Left colon (tissue), 2 donors: ENCODE measurements at places on chromosomes 3 and 15.

DNA sequence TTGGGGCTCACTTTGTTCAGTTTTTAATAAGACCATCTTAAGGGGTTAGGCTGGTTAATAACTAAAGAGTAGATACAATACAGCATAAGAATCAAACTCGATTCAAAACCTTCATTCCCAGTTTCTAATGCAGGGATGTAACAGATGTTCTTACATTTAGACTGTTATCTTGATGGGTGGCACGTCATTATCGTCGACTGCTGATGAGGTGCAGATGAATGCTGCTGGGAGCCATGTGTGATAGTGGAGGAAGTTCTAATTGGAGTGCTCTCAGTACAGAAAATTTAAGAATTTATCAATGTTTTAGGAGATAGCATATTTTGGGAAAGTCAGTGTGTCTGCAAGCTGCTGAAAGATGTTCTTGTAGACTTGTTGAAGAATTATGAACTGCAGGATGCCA lies 331.5 kb downstream of the PTPRG start:
- DNase-seq = no peak

DNA sequence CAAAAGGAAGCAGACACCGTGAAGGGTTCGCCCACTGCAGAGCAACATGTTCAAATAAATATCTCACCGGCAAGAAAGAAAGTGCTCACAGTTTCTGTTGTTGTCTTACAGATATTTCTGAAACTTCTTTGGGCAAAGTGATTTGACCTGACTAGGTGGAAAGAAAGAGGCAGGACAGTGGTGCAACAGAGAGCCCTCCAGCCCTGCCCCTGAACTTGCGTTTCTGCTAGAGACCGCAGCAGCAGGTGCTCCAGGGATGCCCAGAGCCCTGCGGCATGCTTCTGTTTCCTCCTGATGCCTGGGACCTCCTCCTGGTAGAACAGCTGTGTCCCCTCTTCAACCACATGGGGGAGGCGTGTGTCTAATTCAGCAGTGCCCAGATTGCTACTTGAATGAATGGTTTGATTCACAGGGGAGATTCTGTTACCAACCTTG lies 123.4 kb downstream of the ATP10A start:
- DNase-seq = no peak

- peak; percentile 3 for DNase-seq
Measured at GRCh38 chr15:31278544-31279220, 48.0 kb upstream of the KLF13 start.

- DNase-seq = no peak
Measured at GRCh38 chr3:140387244-140387643, 290.6 kb upstream of the TRIM42 start.

GRCh38 chr15:39555885-39556284 lies 25.0 kb upstream of the THBS1 start:
- no peak for DNase-seq

DNA sequence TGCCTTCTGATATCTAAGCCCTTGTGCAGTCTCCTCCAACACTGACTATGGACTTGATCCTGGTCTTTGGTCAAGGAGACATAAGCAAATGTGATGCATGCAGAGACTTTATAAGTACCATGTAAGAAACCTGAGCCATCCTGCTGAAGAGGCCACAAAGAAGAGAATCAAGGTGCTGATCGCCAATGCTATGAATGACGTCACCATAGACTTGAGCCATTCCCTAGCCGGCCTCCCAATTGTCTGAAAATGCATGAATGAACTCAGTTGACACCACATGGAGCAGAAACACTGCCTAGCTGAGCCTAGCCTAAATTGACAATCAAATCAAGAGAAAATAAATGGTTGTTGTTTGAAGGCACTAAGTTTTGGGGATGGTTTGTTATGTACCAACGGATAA lies 51.9 kb downstream of the CERS3 start:
- DNase-seq = no peak

DNA sequence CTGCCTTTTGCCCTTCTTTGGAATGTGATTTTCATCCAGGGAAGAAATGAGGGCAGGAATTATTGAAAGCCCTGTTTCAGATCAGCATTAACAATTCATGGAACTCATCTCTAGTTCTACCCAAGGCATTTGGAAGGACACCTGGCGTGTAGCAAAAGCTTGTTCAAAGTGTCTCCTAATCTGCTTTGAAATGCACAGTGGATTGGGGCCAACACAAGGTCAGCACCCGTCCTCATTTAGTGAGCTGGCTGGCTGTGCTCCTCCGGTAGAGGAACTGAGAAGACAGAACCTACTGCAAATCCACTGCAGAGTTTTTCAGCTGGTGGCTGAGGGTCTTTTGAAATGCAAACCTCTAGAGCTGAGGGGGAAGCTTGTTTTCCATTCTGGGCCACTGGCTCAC lies 141.6 kb upstream of the STT3B start:
- DNase-seq = no peak

GRCh38 chr15:72740219-72740618 lies 43.3 kb downstream of the ADPGK start:
- no peak for DNase-seq

- DNase-seq = no peak
Measured at GRCh38 chr3:150520408-150520807, 25.9 kb downstream of the SERP1 start.

GRCh38 chr3:114664006-114664405 lies 370.2 kb downstream of the TIGIT start:
- no peak for DNase-seq

GRCh38 chr15:60821462-60822061 lies 342.6 kb upstream of the ICE2 start:
- no peak for DNase-seq

GRCh38 chr3:35705904-35706303 lies 66.6 kb downstream of the ARPP21 start:
- DNase-seq = no peak

GRCh38 chr3:61925721-61926120 lies 364.4 kb downstream of the PTPRG start:
- DNase-seq = no peak

DNA sequence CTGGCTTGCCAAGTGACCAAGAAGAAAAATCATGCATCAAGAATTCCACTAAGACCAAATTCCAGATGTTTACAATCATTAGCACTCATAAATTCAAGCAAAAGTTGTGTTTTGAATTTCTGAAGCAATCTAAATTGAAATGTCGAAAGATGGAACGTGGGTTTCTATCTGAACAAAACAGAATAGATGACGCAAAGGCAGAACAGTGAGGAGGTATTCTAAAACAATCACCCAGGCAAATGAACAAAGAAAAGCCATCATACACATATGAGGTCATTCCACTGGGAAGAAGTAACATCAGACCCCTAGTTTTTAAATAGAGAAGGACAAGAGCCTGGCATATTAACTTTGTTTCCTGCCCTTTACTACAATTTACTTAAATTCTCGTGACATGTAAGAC lies 58.0 kb downstream of the MCF2L2 start:
- no peak for DNase-seq

GRCh38 chr3:116083683-116084082 lies 361.6 kb downstream of the LSAMP start:
- no peak for DNase-seq

DNA sequence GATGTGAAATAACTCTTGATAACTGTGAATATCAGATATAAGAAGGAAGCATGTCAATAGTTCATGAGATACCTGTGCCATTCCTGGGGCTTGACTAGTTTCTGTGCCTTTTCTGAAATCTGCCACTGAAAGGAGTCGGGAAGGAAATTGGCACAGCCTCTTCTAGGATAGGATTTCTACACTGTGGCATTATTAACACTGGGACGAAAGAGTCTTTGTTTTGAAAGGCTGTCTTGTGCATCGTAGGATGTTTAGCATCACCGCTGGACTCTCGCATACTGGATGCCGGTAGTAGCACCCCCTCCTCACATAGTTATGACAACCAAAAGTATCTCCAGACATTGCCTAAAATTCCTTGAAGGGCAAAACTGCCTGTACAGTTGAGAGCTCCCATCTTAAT lies 77.9 kb upstream of the SAMMSON start:
- no peak for DNase-seq

GRCh38 chr3:33883538-33883950 lies 85.1 kb downstream of the PDCD6IP start:
- no peak for DNase-seq

- no peak for DNase-seq
Measured at GRCh38 chr15:73996939-73997338, 2.4 kb downstream of the PML start.

DNA sequence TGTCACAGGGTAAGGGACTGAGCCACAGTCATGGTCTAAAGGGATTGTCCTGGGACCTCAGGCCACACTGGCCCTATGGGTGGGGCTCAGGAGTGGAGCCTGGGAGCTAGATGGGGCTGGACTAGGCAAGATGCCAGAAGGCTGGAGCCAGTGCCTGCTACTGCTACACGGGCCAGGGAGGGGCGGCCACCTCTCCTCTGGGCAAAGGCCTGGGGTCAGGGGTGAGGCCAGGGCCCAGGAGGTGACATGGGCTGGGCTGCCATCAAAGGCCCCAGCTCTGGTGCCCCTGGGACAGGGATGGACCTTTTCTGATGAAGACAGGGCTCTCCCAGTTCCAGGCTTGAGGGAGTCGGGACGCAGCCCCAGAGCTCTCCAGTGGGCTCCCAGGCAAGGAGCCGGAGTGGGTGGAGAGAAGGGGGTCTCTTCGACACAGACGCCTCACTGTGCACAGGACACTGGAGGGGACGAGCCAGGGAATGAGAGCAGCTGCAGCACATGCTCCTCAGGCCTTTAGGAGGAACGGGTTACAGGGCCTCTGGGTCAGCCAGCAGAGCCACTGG lies 62.1 kb upstream of the IQSEC1 start:
- DNase-seq = no peak

GRCh38 chr3:57031631-57032541 lies 28.6 kb upstream of the SPATA12 start:
- no peak for DNase-seq

DNA sequence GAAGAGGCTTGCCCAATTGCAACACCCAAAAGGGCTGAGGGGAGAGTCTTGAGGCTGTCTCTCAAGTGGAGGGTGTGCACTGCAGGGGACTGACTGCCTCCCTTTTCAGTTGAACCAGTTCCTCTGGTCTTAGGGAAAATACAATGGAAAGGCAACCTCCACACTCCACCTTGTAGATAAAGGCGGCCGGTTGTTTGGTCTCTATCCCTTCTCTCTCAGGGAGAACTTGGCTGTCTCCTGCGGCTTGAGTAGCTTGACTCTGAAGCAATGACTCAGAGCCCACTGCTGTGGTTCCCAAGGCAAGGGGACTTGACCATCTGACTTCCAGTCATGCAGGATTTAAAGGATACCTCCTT lies 143.2 kb upstream of the UMPS start:
- DNase-seq = no peak

DNA sequence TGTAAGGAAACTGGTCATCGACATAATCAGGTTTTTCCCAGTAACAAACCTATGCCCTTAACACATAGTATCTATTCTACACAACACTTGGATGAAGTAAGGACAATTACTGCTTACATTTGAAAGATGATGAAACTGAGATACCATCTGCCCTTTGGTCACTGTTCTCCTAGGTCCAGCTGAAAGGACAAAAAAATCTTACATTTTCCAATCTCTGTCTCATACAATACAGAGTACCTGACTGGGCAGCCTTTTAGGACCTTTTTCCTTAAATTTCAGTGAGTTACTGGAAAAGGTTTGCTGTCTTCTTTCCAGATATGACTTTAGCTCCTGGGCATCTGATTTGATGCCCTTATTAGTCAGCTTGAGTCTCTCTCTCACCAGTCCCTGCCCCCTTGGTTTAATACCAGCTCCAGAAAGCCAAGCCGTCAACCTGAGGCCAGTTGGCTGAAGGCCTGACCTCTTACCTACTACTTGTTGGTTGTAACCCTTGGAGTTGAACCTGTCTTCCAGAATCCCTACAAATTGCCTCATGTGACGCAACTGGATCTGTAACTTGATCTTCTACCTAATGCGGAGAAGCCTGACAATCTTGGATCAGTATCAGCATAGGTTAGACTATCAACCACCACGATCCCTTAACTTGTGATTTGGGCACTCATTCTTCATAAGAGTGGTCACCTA lies 355.3 kb upstream of the ZNF385D start:
- DNase-seq = no peak

DNA sequence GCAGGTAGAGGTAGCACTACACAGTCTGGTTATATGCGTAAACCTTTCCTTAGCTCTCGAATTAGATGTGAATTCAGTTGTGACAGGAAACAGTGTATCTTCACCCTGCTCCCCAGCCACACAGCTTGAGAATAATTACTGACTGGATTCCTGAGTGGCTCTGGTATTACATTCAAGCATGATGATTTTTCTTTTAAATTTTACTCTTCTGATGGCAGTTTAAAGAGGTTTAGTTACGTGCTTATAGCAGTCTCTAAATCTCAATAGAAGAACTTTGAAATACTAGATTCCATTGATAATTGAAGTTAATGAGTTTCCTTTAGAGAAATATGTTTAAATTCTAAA lies 98.8 kb downstream of the FNDC3B start:
- no peak for DNase-seq

- no peak for DNase-seq
Measured at GRCh38 chr3:53773611-53774368, 72.4 kb downstream of the CHDH start.

DNA sequence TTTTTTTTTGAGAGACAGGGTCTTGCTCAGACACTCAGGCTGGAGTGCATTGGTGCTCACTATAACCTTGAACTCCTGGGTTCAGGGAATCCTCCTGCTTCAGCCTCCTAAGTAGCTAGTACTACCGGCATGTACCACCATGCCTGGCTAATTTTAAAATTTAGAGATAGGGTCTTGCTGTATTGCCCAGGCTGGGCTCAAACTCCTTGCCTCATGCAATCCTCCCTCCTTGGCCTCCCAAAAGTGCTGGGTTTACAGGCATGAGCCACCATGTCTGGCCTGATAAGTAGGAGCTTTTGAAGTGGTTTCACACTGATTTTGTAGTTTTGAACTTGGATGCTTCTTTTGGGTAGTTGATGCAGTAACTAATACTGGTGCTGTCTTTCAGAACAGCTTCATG lies 7.8 kb downstream of the MAP2K1 start:
- no peak for DNase-seq
